ENCODE measurements at places on chromosomes 3 and 15.
A peak's percentile ranks its signal among the peaks of the same experiment; 100 is the strongest.

DNA sequence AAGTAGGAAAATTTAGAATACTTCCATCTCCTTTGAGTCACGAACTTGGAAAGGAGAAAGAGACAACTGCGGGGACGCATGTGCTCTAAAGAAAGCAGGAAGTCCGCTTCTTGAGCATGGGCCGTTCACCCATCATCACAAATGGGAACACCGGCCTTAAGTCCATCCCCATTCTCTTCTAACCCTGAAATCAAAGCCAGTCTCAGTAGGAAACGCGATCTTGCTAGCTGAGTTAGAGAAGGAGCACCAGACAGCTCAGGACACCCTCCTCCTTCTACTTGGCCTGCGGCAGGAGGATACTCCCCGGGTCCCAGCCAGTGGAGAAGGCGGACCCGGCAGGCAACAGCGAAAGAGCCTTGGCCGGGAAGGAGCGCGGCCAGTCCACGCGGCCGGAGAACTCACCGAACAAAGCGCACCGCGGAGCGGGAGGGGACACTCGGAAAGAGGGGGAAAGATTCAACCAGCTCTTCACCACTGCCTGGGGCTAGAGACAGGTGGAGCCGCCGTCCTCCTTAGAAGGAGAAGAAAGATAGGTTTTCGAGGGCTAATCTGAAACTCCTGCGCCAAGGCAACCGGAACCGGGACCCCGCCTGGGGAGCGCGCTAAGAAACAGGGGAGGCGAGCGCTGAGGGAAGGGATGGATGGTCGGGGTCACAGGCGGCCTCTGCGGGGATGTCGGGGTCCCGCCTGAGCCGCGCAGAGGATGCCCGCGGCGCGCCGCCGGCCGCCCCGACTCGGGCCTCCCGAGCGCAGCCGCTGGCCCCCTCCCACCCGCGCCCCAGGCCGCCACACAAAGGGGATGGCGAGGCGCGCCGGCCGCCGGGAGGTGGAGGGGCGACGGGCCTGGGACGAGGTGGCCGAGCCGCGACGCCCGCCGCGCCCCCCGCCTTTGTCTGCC, 818 bp downstream of the SLC4A7 start:
- H3K27ac ChIP-seq: peak overlapping the region; percentile 98
- no peaks in the 10 kb centered on the region for H3K27me3 ChIP-seq
- peak overlapping the region; percentile 100 for H3K4me3 ChIP-seq

DNA sequence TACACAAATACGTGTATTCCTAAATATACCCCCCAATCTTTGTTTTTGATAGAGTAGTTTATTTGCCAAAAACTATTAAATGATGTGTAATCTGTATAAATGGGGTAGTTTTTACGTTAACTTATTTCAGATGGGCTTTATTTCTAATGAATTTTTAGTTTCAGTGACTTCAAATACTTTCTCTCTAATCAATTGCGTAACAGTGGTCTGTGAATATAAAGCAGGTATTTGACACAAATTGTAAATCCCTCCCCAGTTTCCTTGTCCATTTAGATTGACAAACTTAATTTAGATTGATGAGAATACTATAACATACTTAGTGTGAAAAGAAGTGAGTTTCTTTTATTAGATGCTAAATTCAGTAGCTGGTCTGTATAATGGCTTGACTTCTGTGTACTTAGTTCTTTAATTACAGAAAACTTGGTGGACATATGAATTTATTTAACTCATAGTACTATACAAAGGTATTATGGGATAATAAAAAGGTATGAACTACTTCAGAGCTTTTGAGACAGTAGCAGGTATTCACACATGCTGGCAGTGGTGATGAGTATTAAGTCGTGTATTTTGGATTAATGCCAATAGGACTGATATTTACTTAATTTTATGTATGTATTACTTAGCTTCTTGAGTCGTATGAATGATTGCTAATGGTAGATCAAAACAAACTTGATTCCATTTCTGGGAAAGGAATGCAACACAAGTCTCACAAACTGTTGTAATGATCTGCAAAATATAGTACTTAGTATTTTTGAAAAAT, 81.6 kb downstream of the STT3B start:
- DNase-seq: no peak
- peaks cover 18% of the 10 kb centered on the region for H3K36me3 ChIP-seq
- H3K27me3 ChIP-seq: no peaks in the 10 kb centered on the region
- H3K4me3 ChIP-seq: no peak overlapping the region
- H3K4me1 ChIP-seq: peaks cover 19% of the 10 kb centered on the region

DNA sequence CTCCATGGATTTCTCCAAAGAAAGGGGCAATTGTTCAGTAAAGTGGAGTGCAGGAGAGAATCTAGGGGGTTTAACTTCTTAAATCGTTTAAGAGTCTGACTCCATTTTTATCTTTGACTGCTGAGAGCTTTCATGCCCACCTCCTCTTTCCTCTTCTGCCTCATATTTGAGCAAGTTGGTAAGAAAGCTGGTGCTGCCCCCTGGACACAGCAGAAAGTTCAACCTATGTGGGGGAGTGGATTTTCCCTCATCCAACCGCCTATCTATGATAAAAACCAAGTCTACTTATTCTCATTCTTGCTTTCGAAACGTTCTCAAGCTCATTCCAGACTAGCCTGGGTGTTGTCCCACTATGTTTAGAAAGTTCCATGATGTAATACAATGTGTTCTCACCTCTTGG, 26.0 kb downstream of the HHLA2 start:
- H3K36me3 ChIP-seq: no peaks in the 10 kb centered on the region
- H3K4me3 ChIP-seq: no peak overlapping the region
- no peak overlapping the region for H3K27ac ChIP-seq
- no peak for DNase-seq
- H3K27me3 ChIP-seq: no peaks in the 10 kb centered on the region
- H3K4me1 ChIP-seq: no peaks in the 10 kb centered on the region

GRCh38 chr15:64191971-64192830, 29.4 kb upstream of the PPIB start:
- H3K4me1 ChIP-seq: peaks cover 14% of the 10 kb centered on the region
- H3K36me3 ChIP-seq: peaks cover 24% of the 10 kb centered on the region
- no peaks in the 10 kb centered on the region for H3K27me3 ChIP-seq
- H3K27ac ChIP-seq: no peak overlapping the region
- H3K4me3 ChIP-seq: no peak overlapping the region
- DNase-seq: no peak

DNA sequence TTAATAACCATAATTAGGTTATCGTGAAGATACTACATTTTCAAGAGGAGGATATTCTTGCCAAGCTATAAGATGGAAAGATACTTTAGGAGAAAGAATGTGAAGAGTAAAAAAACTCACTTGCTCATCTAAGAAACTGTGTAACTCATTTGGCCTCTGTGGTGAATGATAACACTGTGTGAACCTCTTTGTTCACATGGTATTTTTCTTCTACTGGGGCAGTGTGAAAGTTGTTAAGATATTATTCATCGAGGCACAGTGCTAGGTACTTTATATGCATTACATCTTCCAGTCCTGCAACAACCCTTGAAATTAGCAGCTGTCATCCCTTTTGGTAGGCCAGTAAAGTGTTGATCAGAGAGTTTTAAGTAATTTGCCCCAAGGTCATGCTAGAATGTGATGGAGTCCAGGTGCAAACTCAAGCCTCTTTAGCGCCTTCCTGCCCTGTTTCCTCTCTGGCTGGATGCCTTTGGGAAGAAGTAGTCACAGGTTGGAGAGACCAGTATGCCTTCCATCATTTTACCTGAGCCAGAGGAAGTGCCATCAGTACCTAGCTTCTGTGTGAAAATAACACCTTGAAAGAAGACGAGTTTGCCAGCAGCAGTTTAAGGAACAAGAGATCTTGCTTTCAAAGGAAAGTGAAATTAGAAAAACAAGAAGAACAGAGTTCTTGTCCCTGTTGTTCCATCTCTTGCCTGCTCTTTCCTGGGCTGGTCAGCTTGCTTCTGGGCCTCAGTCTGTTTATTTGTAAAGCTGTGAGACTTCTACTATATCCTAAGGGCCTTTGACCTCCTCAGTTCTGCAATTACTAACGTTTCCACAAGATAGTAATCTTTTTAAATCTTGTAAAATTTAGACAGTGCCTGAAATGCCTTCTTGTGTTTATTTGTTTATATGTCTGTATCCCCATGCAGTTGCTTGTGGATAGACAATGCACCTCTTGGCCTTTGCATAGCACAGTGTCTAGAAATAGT, 179.3 kb downstream of the FNDC3B start:
- no peak overlapping the region for H3K4me3 ChIP-seq
- no peaks in the 10 kb centered on the region for H3K27me3 ChIP-seq
- H3K27ac ChIP-seq: peak overlapping the region; percentile 72
- DNase-seq: no peak
- H3K36me3 ChIP-seq: no peaks in the 10 kb centered on the region

- no peaks in the 10 kb centered on the region for H3K36me3 ChIP-seq
- no peaks in the 10 kb centered on the region for H3K4me1 ChIP-seq
- no peak overlapping the region for H3K4me3 ChIP-seq
- no peaks in the 10 kb centered on the region for H3K27me3 ChIP-seq
- no peak for DNase-seq
Measured at GRCh38 chr3:173753593-173753992, 356.0 kb downstream of the NLGN1 start.
